ENCODE measurements at places on chromosomes 11 and 22.

DNA sequence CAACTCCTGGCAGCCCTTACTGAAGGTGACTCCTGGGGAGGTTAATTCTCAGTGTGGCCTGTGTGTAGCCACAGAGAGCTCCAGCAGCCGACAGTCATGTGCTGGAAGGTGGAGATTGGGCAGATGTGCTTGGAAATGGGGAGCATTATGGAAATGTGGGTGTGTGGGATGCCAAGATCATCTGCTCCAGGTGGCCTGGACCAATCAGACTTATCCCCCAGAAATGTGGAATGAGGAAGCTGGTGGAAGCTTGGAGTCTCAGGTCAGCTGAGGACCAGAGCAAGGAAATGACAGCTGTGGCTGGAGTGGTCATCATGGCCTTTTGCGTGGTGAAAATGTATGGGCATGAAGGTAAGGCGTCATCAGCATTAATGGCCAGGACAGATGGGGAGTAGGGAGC is 234.0 kb downstream of the MIAT start:
- DNase-seq = no peak

GRCh38 chr11:27413218-27413617 is 50.2 kb upstream of the CCDC34 start:
- no peak for DNase-seq

DNA sequence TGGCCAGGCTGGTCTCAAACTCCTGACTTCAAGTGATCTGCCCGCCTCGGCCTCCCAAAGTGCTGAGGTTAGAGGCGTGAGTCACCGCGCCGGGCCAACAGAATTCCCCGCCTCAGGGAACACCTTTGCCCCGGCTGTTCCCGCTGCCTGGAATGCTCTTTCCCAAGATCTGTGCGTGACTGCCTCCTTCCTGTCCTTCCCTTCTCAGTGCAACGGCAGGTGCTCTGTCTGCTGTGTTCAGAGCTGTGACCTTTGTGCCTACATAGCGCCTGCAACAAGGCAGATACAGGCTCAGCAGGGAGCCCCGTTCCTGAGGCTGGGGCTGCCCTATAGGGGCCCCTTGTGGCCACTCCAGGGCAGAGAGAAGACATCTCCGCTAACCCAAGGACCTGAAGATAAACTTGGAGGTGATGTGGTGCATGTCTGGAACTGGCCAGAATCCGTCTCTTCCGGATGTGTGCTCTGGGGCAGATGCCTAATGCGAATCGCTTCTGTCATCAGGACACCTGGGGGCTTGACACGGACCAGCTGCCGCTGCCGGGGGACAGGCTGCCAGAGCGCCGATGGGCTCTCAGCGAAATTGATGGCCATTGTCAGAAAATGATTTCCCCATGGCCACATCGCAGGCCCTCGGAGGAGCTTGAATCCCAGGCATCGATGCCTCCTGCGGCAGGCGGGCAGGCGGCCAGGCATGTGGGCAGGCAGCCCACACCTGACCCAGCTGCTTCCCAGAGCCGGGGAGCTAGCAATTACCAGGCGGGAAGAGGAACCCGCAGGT is 43.5 kb upstream of the TCF20 start:
- peak; percentile 48 for DNase-seq

GRCh38 chr11:106950067-106950491 is 68.2 kb downstream of the GUCY1A2 start:
- DNase-seq = no peak

- no peak for DNase-seq
Measured at GRCh38 chr11:76974179-76974891, 59.9 kb upstream of the B3GNT6 start.

GRCh38 chr11:119518746-119519730 is 96.1 kb upstream of the THY1 start:
- DNase-seq = no peak

DNA sequence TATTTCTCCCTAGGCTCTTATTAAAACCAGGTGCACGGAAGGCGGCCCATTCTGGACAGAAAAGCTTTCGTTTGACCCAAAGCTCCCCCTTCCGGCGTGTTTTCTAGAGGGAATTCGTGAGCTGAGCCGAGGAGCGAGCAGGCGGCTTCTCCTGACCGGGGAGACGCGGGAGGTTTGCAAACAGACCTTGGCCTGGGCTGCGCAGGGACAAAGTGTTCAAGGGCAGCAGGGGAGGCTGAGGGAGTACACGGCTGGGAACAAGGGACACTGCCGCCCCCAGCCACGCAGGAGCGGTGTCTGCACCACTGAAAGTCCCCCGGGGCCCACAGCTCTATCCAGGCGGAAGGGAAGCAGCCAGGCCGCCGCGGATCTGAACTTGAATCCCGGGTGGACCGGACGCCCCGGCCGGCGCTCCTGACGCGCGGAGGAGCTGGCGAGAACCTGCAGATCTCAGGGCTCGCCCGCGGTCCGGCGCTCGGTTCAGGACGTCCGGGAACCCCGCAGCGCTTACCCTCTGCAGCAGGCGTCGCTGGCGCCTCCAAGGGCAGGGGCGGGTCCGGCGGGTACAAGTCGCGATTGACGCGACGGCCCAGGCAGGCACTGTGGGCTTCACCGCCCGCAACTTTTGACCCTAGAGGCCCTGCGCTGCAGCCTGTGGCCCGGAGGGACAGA is 101.9 kb downstream of the WT1 start:
- DNase-seq = peak; percentile 31

All from activated naive CD4-positive, alpha-beta T cell treated with anti-CD3 and anti-CD28 coated beads, Interleukin-2, amount 50 U/mL, for 72 hours (primary cell).